ENCODE measurements at places on chromosomes 6 and 20. TPM values are rescaled to one million over a fixed set of nuclear protein-coding genes. Genes with fewer than 3 reads are reported as not detected.

The SEC63 gene
- total RNA-seq = 16.0 TPM

The KHDC1L gene
- total RNA-seq = not detected

The ITPA gene
- 158 TPM for total RNA-seq

DNA sequence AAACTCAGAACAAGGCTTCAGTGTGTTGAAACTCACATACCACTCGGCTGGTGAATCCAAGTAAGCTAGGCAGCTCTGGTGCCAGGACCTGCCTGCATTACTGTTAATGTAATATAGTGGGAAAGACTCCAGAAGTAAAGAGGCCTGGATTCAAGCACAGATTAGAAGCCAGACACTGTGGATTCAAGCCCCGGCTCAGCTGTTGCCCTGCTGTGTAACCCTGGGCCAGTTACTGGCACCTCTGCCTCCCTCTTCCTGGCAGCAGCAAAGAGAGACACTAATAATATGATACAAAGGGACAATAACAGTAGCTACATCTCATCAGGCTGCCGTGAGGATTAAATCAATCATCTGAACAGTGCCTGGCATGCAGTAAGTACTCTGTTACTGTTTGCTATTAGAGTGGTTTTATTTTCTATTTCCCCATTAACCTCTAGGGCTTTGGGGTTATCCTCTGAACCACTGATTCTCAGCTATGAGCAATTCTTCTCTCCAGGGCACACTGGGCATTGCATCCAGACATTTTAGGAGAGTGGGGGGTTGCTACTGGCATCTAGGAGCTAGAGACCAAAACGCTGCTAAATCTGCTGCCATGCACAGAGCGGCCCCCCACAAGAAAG lies 92.9 kb downstream of the ZMYND8 start:
- no peak for DNase-seq

The XKR7 gene
- total RNA-seq = 0.11 TPM

GRCh38 chr20:9974324-9974723 lies 60.5 kb upstream of the ANKEF1 start:
- DNase-seq = no peak

DNA sequence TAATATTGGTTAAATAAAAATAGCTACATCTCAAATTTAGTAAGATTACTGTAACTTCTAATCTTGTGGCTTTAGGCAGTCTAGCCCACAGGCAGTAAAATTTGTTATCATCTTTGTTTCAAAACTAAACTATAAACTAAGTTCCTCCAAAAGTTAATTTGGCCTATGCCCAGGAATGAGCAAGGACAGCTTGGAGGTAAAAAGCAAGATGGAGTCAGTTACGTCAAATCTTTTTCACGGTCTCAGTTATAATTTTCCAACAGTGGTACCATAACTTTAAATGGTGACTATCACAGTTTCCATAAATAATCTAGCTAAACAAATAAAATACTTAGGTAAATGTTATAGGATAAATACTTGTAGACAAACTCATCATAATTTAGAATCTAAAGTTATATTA lies 63.0 kb downstream of the AGPAT4 start:
- DNase-seq = no peak

DNA sequence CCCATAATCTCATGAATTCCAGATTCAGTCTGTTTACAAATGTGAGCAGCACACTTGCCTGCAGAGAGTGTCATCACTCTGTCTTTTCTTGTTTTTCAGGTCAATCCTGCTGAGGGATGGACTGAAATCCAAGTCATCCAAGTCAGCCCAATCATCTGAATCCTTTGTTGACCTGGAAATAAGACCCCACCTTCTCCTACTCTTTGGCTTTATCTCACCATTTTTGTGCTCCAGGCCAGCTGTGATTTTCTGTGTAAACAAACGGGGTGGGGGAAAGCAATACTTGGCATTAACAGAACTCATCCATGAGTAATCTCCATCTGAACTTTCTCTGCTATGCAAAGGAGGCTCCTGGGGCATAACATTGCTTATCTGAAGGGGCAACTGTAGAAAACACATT lies 16.9 kb upstream of the GSTA4 start:
- no peak for DNase-seq

The TMC2 gene
- total RNA-seq = not detected

DNA sequence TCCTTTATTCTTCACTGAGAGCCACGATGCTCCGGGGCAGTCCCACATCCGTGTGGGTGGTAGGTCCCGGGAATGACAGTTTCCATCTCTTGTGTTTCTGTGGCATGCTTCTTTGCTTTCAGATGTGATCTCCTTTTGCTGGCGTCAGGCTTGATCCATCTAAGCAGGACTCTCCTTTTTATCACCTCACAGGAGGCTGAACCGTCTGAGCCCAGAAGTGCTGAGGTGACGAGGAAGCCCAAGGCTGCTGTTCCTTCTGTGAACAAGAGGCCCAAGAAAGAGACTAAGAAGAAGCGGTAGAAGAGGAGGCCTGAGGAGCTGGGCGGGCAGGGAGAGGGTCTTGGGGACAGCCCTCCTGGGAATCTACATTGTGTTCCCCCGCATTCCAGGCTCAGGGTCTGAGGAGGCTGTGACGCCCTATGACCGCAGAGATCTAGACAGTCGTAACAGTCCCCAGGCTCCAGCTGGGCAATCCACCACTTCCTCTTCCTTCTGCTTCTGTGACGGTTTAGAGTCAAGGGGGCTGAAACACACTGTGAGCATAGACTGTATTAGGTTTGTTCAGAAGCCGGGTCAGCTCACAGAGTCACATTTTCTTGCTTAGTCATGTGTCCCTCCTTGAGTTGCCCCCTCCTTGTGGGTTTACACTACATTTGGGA lies 26.8 kb downstream of the MANBAL start:
- DNase-seq = no peak

DNA sequence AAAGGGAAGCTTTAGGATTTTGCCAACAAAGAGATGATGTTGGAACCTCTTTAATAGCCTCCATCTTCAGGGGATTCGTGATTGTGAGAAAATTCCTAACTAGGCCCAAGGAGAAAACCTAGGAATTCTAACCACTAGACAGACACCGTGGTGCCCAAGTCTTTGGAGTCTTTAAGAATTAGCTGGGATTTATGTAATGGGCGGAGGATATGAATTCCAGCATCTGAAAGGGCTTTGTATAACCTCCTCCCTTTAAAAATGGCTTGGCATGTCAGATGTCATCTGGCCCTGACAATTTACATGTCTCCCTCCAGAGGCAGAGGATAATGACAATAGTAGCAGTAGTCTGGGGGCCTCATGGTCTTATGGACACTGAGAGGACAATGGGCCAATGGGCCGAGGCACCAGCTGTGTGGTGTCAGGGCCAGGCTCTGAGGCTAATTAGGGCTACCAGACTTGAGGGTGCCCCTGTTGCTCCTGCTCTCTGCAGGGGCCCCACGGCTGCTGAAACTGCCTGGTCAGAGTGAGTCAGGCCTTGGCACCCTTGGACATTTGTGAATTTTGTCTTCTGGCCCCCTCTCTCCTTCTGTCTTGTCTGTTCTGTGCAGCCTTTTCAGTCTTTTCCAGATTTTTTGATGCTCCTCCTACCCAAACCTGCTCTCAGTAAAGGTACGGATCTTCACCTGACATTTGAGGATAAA lies 113.9 kb downstream of the EDN1 start:
- DNase-seq = no peak

The ZBTB22 gene
- total RNA-seq = 9.2 TPM

DNA sequence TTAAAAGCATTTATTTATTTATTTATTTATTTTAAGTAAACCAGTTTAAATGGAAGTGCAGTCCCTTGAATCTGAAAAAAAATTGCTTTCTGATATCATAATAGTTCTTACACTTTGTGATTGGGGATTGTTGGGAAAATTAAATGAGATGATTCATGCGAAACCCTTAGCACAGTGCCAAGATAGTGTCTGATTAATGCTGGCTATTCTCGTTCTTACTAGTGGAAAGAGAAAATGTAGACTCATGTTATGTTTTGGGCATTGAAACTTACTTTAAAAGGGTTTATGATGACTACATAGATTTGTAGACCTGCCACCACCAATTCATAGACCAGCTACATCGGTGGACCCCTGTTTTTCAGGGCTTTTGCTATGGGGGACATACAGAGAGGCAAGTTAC lies 229.2 kb upstream of the ZFP64 start:
- DNase-seq = no peak

The HTR1E gene
- total RNA-seq = not detected

The PTCRA gene
- 6.2 TPM for total RNA-seq

The BEND6 gene
- total RNA-seq = 0.59 TPM

GRCh38 chr6:26065952-26066380 lies 21.3 kb upstream of the HFE start:
- DNase-seq = peak; percentile 94

The VSTM2L gene
- total RNA-seq = 0.51 TPM

DNA sequence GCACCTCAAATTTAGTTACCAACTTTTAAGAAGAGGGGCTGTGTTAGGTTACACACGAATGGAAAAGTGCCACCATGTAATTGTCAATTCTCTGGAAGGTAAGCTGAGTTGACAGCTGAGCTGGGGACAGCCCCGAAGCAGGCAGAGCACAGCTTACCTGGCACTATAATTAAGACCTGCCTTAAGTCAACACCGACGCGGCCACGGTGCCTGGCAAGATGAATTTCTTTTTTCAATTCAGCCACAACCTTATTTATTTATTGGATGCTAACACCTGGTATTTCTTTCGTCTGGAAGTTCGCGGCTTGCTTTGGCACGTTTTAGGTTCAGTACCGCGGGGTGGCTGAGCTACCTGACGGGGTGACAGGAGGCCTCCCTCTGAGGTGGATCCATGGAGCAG lies 40.6 kb upstream of the NFATC2 start:
- DNase-seq = no peak

The JPH2 gene
- total RNA-seq = 0.08 TPM

The PEX7 gene
- total RNA-seq = 9.6 TPM

The AIG1 gene
- total RNA-seq = 8.0 TPM

DNA sequence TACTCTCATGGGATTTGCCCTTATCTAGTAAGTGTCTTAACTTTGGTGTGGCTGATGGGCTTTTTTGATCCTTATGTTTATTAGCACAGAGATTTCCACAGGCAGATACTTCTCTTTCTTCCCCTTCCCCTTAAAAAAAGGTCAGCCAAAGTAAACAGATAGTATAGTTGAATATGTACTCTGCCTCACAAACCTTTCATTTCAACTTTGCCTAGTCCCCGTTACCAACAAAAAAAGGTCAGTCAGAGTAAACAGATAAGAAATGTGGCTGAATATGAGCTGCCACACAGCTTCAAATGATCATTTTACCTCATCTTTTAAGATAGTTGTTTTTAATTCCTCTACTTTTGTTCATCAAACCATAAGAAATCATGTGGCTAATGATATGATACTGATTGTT lies 34.1 kb upstream of the SLC35D3 start:
- DNase-seq = no peak

- no peak for DNase-seq
These were observed 808.4 kb upstream of the EPHA7 start for GRCh38 chr6:94227741-94228140.

DNA sequence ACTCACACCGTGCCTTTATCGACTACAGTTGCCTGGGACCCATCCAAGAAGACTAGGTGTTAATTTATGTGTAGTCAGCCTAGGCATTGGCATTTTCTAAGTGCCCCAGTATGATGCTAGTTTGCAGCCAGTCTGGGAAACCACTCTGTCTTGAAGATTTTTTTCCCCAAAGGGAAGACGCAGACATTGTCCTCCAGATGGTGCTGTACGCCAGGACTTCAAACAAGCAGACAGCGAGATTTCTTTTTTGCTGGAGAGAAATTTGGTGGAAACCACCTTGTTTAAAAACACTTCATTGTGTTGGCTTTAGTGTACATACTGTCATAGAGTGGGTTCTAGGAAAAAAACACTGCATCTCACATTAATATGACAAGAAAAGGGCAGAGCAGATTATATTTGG lies 30.0 kb downstream of the ALDH5A1 start:
- peak; percentile 86 for DNase-seq

GRCh38 chr20:48275286-48276020 lies 490.2 kb upstream of the SULF2 start:
- DNase-seq = no peak

GRCh38 chr20:60209048-60209447 lies 250.8 kb downstream of the CDH26 start:
- no peak for DNase-seq

The RSPO4 gene
- 0.24 TPM for total RNA-seq

DNA sequence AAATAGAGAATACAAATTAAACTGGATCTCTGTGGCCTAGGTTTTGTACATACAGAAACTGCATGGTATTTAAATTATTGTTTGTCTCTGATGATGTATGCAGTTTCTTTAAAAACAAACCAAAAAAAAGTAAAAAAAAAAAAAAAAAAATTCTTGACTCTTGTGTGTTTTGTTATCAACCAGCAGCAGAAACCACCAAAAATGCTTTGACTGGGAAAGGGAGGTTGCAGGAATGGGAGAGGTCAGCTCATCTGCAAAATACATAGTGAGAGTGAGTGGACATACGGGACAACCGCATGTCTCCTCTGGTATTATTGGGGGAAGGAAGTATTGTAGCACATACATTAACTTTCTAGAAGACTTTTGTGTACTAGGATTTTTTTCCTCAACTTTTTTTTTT lies 38.0 kb downstream of the TBC1D7 start:
- DNase-seq = peak; percentile 47

The FAM184A gene
- total RNA-seq = 4.1 TPM

The KIFC1 gene
- total RNA-seq = 21.8 TPM

The MYB gene
- total RNA-seq = 1.3 TPM

GRCh38 chr6:72271531-72271930 lies 350.3 kb upstream of the KCNQ5 start:
- DNase-seq = no peak

The GABRR1 gene
- total RNA-seq = not detected

GRCh38 chr6:16681260-16681873 lies 79.9 kb downstream of the ATXN1 start:
- DNase-seq = no peak

DNA sequence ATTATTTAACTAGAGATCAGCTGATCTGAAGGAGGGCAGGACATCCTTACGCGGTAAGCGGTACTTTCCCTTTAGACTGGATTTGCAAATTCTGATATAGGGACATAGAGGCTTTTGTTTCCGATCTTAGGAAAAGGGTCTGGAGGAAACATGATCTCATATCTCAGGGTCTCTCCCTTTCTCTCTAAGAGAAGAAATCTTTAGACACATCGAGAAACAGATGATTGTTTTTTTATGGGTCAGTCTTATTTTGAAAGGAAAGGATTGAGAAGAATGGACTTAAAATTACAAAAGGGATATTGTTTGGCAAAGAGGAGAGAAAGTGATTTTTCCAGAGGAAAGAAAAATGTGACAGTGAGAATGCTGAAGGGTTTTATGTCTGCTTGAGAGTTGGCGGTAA lies 83.9 kb upstream of the OGFRL1 start:
- DNase-seq = peak; percentile 73

The MYLK4 gene
- 0.24 TPM for total RNA-seq

The HLA-C gene
- 136 TPM for total RNA-seq

Data from SK-MEL-5 (cell line).